Activated T-cell treated with anti-CD3 and anti-CD28 coated beads for 48 hours (primary cell): ENCODE measurements at places on chromosomes 2 and 18.

GRCh38 chr2:233818639-233819621 is 35.4 kb downstream of the HJURP start:
- no peak for DNase-seq

DNA sequence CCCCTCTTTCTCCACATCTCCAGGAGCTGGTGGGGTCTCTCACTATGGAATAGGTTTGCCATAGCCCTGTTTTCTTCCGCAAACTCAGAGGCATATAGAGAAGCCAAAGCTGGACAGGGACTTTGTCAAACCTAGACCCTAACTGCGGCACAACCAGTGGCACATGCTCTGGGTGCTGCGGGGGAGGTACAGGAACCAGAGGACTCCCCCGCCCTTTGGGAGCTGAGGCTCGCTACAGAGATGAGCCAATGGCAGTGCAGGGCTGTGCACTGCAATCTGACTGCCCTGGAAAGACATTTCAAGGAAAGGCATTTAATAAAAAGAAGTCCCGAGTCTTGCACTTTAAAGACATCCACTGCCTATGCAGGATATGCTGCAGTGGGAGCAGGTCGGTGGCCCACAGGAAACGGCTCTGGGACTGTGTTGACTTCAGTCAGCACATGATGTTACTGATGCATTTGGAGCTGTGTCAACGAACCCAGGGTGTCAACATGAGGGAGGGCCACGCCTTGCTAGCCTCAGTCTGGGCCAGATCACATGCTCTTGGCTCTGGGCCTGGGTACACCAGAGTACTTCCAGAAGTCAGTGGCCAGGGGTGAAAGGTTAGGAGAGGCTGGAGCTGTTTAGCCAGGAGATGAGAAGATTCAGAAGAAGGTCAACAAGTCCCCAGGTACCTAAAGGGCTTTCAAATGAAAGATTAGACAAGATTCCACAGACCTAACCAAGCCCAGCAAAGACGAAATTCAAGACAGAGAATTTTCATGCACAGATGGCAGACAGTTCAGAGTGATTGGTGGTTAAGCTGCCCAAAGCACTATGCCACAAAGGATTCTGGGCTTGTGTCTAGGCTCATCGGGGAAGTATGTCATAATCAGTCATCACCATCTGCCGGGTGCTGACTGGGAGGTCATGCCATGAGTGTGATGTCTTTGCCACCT is 8.2 kb downstream of the SLC35F6 start:
- DNase-seq, result no peak

DNA sequence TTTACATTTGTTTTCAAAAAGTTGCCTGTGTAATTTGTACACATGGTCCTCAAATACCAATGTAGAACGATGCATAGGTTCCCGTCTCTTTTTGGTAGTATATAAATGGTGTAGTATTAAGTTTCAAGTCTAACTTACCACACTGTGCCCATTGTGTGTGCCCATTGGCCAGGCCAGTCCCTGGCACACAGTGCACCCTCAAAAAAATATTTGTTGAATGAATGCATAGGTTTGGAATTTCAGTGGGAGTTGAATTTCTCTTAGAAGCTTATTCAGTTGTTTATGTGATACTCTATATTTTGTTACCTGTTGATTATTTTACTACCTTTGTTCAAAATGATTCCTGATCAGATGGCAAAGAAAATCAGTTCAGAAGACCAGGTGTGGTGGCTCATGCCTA is 30.1 kb downstream of the IDH1 start:
- no peak for DNase-seq

GRCh38 chr18:79438898-79439627 is 43.3 kb downstream of the NFATC1 start:
- peak; percentile 18 for DNase-seq

- no peak for DNase-seq
These were observed 91.7 kb upstream of the MBOAT2 start for GRCh38 chr2:9095226-9095625.

GRCh38 chr2:163155279-163155883 is 316.8 kb upstream of the KCNH7 start:
- no peak for DNase-seq

- peak; percentile 18 for DNase-seq
These were observed 161.6 kb upstream of the TRIB2 start for GRCh38 chr2:12555012-12555645.

GRCh38 chr2:190849774-190850173 is 30.8 kb upstream of the GLS start:
- no peak for DNase-seq

DNA sequence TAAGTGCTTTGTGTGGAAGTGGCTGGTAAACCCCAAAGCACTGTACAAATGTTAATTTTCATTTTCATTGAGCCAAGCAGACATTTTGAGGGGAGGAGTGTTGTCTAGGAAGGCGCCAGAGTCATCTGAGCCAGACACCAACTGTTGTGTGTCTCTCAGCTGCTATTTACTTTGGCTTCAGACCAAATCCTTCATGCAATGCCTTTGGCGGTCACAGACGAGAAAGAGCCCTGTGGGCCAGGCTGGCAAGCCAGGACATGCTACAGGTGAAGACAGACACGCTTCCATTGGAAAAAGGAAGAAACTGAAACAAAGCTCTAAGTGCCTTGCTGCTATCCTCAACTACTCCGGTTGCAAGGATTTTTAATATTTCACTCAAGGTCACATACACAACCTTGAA is 115.4 kb upstream of the CDC42EP3 start:
- DNase-seq, result no peak

DNA sequence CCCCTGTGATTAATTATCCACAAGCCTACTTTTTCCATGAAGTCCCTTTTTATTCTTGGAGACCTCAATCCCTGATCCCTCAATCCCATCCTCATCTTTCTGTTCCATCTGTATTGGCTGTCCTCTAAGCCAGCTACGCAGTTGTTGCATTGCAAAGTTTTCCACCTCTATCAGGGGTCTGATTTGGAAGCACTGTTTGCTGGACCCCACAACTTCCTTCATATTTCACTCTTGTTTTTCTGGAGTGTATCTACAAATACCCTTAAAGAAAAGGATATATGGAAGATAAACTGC is 22.4 kb downstream of the FN1 start:
- no peak for DNase-seq

DNA sequence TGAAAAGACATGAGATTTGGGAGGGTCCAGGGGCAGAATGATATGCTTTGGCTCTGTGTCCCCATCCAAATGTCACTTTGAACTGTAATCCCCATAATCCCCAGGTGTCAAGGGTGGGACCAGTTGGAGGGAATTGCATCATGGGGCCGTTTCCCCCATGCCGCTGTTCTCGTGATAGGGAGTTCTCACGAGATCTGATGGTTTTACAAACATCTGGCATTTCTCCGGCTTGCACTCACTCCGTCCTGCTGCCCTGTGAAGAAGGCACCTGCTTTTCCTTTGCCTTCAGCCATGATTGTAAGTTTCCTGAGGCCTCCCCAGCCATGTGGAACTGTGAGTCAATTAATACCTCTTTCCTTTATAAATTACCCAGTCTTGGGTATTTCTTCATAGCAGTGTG is 51.4 kb downstream of the LPIN1 start:
- DNase-seq, result no peak

GRCh38 chr2:72893594-72894319 is 6.5 kb downstream of the SPR start:
- peak; percentile 35 for DNase-seq

DNA sequence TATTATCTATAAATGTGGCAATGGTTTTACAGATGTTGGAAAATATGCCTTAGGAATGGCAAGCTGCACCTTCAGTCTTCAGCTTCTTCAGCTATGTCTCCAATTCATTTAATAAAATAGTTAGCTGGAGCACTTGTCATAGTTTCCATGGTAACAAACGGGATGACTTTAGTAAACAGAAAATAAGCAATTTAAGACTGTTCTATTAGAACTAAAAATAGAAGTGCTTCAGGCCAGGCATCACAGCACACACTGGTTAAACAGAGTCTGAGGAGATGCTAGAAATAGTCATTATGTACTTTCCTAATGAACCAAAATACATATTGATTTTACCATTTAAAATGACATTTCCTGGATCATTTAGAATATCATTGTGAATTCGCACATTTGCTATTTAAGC is 195.0 kb downstream of the GCA start:
- no peak for DNase-seq

GRCh38 chr2:216344950-216345300 is 27.4 kb downstream of the MARCHF4 start:
- DNase-seq, result no peak

- no peak for DNase-seq
These were observed 36.5 kb downstream of the NCOA1 start for GRCh38 chr2:24527536-24527935.

- no peak for DNase-seq
These were observed 11.5 kb downstream of the CD226 start for GRCh38 chr18:69936191-69936558.

DNA sequence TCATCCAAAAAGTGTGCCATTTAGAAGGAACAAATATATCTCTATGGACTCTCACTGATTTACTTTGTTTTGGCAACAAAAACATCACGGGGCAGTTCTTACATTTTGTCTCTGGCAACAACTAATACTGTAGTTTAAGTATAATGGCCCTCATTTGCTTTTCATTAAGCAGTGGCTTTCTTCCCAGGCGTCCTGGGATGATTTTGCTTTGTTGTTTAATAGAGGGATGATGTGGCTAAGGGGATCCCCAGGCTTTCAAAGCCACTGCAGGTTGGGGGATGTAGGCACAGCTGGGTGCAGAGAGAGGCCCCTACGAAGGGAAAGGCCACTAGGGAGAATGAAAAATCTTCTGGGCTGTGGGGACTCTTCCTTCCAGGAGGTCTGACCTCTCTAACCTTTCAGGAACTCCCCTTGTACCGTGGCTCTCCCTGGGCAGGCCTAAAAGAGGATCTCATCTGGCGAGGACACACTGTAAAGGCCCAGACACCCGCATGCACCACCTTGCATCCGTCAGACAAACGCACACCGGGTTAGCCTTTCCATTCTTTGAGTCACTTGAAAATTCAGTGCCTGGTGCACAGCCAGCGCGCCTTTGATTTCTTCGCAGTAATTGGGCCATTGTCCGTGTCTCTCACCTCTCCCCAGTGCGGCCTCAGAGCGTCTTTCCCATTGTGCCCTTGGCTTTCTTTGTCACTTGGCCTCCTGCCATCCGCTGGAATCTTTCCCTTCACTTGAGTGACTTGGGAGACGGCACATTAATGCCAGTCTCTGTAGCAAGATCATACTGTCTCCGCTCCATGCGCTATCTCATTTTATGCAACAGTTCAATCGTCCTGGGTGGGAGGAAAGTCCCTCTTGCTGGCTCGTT is 40.3 kb upstream of the AFF3 start:
- no peak for DNase-seq
